ENCODE measurements at places on chromosomes 5 and 9.

- no peaks in the 10 kb centered on the region for H3K4me1 ChIP-seq
- no peak for DNase-seq
- H3K4me3 ChIP-seq = no peak overlapping the region
- H3K27me3 ChIP-seq = no peaks in the 10 kb centered on the region
Observed at GRCh38 chr5:29822521-29822920, 1371.0 kb upstream of the CDH6 start.

- DNase-seq = no peak
- H3K4me3 ChIP-seq = no peak overlapping the region
- H3K27ac ChIP-seq = no peak overlapping the region
- H3K36me3 ChIP-seq = no peaks in the 10 kb centered on the region
Observed at GRCh38 chr5:4549351-4549750, 590.8 kb upstream of the ADAMTS16 start.

GRCh38 chr5:58183078-58183785 is 276.7 kb downstream of the PLK2 start:
- H3K4me1 ChIP-seq = peaks cover 31% of the 10 kb centered on the region
- no peaks in the 10 kb centered on the region for H3K27me3 ChIP-seq

DNA sequence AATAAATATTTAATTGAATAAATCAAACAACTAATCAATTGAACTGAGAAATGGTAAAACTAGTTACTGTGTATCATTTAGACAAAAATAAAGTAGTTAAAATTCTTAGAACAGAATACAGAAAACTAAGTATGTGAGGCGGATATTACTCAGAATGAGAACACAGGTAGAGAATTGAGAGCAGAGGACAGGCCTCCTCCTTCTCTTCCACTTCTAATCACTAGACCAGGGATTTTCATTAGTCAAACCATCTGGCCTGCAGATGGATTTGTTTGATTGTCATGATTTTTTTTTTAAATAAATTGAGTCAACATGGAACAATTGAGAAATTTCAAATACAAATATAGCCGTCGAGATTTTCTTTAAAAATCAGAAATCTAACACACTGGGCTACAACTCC is 198.6 kb upstream of the HMHB1 start:
- H3K27ac ChIP-seq = no peak overlapping the region
- no peaks in the 10 kb centered on the region for H3K4me1 ChIP-seq
- no peak overlapping the region for H3K4me3 ChIP-seq
- no peaks in the 10 kb centered on the region for H3K36me3 ChIP-seq
- no peaks in the 10 kb centered on the region for H3K27me3 ChIP-seq
- DNase-seq = no peak
